ENCODE measurements at places on chromosomes 7 and 10.

DNA sequence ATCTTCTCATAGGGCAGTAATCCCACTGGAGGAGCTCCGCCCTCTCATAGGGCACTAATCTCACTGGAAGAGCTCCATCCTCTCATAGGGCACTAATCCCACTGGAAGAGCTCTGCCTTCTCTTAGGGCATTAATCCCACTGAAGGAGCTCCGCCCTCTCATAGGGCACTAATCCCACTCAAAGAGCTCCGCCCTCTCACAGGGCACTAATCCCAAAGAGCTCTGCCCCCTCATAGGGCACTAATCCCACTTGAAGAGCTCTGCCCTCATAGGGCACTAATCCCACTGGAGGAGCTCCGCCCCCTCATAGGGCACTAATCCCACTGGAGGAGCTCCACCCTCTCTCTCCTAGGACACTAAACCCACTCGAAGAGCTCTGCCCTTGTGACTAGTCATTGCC, 3.4 kb upstream of the FUOM start:
- no peak for DNase-seq

DNA sequence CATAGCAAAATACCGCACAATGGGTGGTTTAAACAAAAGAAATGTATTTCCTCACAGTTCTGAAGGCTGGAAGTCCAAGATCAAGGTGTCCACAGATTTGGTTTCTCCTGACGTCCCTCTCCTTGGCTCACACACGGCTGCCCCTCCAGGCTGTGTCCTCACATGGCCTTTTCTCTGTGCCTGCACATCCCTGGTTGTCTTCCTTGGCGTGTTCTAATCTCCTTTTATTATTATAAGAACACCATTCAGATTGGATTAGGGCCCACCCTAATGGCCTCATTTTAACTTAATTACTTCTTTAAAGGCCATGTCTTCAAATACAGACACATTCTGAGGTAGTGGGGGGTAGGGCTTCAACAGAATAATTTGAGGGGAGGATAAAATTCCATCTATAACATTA, 87.9 kb downstream of the FZD1 start:
- no peak for DNase-seq

GRCh38 chr10:5547931-5548660, 23.3 kb downstream of the CALML3 start:
- no peak for DNase-seq

DNA sequence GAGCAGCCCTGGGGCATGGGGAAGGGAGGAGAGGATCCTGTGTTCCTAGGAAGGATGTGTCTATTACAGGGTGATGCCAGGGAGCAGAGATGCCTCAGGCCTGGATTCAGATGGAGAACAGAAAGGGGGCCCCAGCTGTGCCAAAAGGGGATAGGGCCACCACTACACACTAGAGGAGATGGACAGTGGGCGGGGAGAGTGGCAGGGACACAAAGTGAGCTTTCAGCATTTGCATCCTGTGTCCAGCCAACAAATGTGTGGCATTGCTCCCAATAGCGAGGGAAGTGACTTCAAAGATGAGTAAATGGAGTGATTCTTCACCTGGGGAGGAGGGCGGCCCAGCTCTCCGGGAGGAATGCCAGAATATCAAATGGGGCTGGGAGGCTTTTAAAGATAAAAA, 64.9 kb upstream of the WAPL start:
- no peak for DNase-seq

DNA sequence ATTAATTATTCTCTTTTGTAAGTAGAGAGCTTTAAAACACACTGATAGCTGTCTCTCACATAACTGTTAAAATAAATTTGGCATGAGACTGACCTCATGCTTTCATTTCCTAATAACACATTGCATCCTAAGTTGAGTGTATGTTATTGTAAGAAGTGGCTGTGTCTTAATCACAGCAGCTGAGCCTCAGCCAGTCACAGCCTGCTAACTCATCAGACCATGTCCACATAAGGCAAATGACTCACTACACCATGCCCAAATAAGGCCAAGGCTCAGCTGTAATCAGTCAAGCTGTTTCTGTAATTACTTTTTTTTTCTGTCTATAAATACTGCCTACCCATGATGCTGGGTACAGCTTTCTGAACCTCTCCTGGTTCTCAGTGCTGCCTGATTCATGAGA, 860.9 kb downstream of the XPNPEP1 start:
- DNase-seq: no peak

GRCh38 chr10:122678266-122678665, 21.4 kb downstream of the C10orf120 start:
- no peak for DNase-seq

- peak; percentile 11 for DNase-seq
Measured at GRCh38 chr7:326273-326672, 36.3 kb downstream of the FOXL3 start.

DNA sequence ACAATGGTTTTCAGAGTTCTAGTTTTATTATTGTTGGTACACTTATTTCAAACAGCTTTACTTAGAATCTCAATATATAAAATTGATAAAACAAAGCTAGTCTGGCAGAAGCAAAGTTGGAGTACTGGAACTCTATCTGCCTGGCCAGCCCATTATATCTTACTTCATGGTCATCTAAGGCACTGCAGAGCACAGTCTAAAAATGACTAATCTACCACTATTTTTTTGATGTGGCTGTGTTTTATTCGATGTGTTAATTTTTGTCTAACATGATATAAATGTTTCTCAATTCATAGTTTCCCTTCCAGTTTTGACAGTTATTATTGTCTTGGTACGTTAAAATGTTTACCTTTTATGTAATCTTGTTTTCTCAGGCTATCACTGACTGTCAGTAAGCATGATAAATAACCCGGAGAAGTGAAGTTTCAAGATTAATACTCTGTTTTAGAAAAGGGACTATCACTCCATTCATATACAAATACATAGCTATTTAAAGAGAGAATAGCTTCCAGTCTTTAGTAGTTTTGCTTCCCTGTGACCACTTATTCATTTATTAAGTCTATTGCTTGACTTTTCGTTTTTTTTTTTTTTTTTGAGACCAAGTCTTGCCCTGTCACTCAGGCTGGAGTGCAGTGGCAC, 60.6 kb upstream of the CSTF2T start:
- DNase-seq: no peak

DNA sequence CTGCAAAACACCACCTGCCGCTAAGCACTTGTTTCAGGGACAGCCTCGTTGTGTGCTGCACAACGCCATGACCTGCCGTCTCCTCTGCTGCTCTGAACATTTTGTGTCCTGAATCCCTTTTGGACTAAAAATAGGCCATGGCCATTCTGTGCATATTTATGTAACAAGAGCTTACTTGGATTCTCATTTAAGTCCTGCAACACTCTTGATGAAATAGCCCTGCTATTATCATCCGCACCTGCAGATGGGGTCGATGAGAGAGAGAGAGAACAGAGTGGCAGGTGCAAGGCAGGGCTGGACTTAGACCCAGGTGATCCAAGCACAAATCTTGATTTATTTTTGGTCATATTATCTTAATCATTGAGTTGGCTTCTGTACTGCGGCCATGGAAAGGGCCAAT, 121.2 kb upstream of the PRKCQ start:
- no peak for DNase-seq

GRCh38 chr7:105454921-105455320, 66.2 kb upstream of the SRPK2 start:
- no peak for DNase-seq

DNA sequence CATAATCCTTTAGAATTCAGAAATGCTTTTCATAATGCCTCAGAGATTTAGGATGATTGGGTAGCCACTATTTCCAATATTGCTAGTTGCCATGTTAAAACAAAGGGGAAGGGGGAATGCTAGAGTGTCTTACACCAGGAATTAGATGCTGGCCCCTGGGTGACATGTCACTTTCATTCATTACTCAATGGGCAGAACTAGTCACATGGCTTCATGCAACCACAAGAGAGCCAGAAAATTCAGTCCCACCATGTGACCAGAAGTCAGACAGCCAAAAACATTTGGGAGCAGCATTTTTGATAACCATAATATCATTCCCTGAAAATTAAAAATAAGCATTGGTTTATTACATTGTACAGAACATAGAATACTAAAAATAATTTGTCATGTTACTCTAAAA, 81.2 kb downstream of the CREB5 start:
- no peak for DNase-seq

DNA sequence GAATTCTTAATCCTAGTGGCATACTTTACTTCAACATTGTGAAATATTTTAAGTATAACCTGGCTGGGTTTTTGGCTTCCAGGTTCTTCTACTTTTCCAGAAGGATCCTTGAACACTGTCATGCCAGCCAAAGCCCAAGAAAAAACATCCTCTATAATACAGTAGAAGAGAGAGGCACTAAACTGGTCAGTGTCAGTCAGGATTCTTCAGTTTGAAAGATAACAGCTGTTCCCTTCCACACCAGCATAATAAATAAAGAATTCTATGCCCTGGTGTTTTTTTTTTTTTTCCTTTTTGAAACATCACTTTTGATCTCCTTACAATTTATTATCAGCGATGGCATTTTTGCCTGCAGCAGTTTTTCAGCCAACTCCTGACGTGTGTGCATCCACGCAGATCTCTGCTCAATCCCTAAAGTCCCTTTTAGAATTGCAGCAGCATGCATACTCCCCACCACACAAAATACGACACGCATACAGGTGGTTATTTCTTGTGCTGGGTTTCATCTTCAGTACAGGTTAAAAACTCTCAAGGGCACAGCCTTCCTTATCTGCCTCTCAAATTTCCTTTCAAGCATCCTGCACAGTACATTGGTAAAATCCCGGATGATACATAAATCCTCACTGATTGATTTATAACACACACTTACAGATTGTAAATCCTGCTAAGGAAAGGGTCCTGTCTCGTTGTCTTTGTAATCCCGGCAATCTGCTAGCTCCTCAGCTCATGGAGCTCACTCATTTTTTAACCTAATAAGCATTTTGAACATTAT, 100.2 kb downstream of the TPK1 start:
- DNase-seq: no peak

DNA sequence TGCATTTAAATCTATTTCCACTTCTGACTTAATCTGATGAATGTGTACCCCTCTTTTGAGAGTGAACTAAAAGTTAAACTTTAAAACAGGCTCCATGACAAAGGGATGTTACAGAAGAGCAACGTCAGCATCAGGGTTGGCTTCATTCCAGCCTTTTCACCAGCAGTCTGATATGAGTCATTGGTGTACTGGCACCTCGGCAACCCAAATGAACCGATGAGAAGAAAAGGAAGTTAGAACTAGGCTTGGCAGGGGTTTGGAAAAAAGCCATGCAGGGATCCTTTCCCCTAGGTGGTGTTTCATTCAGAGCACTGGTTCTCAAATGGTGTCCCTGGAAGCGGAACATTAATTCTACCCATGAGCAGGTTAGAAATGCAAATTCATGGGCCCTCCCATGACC, 53.6 kb downstream of the SEC61G start:
- no peak for DNase-seq

- no peak for DNase-seq
Measured at GRCh38 chr7:701086-701671, 25.3 kb upstream of the DNAAF5 start.

- no peak for DNase-seq
Measured at GRCh38 chr7:13198036-13198435, 510.6 kb downstream of the ARL4A start.

DNA sequence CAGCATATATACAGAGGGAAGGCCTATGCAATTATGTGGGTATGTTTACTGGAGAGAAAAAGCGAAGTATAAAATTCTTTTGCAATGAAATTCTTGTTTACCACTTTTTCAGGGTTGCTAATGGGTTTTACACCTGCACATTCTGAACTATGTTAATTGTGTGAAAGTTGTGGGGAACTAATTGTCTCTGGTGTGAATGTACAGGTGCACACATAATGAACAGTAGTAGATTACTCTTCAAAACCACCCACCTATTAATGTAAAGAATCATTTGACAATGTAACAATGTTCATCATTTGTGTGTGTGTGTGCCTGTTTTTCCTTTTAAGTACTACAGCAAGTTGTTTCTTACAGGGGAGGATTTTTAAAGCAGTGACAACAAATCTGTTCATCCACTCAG, 80.0 kb upstream of the FEZF1 start:
- no peak for DNase-seq

- no peak for DNase-seq
Measured at GRCh38 chr7:133646472-133647315, 393.8 kb downstream of the EXOC4 start.

- DNase-seq: no peak
Measured at GRCh38 chr10:5591336-5591824, 66.6 kb downstream of the CALML3 start.

DNA sequence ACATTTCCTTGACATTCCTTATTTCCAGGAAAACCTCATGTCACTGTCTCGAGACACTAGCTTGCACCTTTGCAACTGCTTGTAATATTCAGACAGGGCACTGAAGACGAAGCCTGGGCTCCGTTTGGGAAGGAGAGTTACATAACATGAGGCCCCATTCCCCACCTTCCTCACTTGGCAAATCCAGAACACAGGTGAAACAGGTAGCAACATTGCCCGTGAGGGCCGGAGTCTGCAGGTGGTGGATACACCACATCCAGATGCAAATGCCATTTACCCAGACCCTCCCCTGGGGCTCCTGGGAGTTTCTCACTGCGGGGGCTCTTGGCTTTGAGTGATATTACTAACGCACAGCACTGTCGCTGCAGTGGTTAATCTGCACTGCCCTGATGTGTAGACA, 491.0 kb downstream of the PTPRN2 start:
- DNase-seq: no peak

GRCh38 chr10:107689323-107689722, 524.8 kb upstream of the SORCS1 start:
- DNase-seq: no peak

DNA sequence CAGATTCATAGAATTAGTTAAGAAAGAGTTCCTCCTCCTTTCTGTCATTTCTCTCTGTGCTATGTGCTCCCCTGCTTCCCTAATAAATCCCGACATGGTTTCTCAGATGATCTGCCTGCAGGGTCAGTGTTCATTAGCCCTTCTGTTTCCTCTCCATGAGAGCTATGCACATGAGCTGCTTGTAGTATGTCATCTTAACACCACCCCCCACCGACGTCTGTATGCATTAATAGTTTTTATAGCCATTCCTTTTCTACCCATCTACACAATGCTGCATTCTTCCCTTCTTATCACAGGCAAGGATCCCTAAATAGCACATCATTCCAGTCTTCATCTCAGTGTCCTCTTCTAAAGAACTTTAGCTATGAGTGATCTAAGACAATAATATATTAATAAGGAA, 809.1 kb downstream of the ANKRD7 start:
- DNase-seq: no peak

DNA sequence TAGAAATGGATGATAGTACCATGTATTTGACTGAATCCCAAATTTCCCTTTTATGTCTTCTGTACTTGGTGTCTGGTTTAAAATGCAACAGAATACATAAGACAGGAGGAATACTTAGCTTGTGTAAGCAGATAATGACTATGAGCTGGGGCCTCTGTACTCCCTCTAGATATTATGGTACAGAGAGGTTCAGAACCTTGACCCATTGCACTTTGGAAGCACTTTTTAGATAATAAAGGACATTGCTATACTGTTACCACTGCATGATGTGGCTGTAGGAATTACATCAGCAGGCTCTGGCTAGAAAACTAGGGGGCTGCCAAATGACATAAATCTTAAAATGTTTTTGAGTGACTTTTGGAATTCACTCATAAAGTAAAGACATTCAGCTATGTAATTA, 526.6 kb downstream of the SORCS1 start:
- no peak for DNase-seq

- no peak for DNase-seq
Measured at GRCh38 chr7:22256541-22257096, 100.3 kb downstream of the RAPGEF5 start.

GRCh38 chr7:50667338-50667737, 102.1 kb upstream of the DDC start:
- DNase-seq: no peak

Measured in activated naive CD4-positive, alpha-beta T cell treated with anti-CD3 and anti-CD28 coated beads, Interleukin-2, amount 10 ng/mL, durations not matched to agents 7 days and 5 days (primary cell).